NCI-H460 (cell line): ENCODE measurements at places on chromosomes 7 and 10. TPM values are rescaled to one million over a fixed set of nuclear protein-coding genes. Genes with fewer than 3 reads are reported as not detected.

- DNase-seq: no peak
These were observed at the start of gene COL1A2 for GRCh38 chr7:94394437-94395140. Gene COL1A2 (plus strand): TSS chr7:94394895. CDS start chr7:94395032, 137 bp downstream.

GRCh38 chr10:122853665-122854313, 8.1 kb upstream of the CUZD1 start:
- DNase-seq: no peak

The PLXNA4 gene
- 0.02 TPM in 1 of 2 replicates, not detected in the other for total RNA-seq

DNA sequence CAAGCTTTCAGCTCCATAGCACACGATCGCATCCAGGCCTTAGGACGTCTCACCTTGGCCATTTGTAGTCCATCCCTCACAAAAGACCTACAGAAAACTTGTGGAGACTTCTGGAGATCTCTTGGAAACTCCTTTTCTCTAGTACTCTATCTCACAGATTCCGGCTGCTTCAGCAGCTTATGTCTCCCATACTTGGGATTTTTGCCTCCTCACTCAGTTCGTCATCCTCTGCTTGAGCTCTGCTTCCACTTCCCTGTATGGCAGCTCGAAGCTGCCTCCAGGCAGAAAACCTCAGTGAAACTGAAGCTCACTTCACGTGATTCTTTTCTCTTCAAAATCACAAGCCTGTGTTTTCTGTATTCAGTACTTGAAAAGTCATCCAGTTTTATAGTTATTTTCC, 178.7 kb upstream of the GDF10 start:
- DNase-seq: no peak

GRCh38 chr7:47100148-47100816, 481.6 kb downstream of the TNS3 start:
- DNase-seq: no peak

- DNase-seq: no peak
These were observed 17.6 kb upstream of the FAM221A start for GRCh38 chr7:23662124-23662983.

DNA sequence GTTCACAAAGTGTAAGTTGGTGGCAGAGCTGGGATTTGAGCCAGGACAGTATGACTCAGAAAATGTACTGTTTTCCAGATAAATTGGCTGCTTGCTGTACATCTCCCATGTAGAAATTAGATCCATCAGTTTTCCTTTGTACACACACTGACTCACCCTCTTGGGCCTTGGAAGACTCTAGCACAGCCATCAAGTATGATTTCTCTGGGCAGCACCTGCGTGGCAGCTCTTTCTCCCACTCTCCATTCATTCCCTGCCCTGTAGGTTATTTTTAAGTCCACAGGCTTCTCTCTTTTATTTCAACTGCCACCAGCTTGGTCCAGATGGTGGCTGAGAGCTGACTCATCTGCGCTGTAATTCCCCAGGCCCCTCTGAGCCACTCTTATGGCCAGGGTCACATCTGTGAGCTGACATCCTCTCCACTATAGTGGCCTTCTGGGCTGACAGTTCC, 28.3 kb upstream of the SDK1 start:
- DNase-seq: no peak

The CLDN4 gene
- total RNA-seq: 24.9 and 25.3 TPM in 2 replicates

The EIF5AL1 gene
- total RNA-seq: 0.30 and 0.40 TPM in 2 replicates

DNA sequence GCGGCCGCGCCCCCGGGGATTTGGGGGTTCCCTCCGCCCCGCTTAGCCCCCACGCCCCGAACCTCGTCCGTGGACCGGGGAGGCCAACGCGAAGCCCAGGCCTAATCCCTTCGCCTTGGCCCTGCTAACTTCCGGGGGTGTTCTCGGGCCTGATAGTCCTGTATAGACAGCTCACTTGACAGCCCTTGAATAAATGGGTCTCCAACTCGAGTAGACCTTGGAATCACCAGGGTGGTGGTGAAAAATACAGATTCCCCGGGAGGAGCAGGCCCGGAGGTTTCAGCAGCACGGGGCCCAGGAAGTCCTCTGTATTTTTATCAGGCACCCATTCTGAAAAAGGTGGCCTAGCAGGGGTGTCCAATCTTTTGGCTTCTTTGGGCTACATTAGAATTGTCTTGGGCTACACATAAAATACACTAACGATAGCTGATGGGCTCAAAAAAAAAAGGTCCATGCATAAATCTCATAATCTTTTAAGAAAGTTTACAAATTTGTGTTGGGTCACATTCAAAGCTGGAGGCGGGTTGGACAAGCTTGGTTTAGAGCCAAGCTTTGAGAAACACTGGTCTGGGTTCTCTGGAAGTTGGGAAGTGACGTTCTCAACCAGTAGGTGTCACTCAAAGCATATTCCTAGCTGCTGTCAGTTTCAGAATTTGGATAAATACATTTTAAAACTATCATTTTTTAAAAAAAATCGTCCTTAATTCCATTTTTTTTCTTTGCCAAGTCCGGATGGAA, 221.7 kb downstream of the PHTF2 start:
- peak; percentile 70 for DNase-seq

DNA sequence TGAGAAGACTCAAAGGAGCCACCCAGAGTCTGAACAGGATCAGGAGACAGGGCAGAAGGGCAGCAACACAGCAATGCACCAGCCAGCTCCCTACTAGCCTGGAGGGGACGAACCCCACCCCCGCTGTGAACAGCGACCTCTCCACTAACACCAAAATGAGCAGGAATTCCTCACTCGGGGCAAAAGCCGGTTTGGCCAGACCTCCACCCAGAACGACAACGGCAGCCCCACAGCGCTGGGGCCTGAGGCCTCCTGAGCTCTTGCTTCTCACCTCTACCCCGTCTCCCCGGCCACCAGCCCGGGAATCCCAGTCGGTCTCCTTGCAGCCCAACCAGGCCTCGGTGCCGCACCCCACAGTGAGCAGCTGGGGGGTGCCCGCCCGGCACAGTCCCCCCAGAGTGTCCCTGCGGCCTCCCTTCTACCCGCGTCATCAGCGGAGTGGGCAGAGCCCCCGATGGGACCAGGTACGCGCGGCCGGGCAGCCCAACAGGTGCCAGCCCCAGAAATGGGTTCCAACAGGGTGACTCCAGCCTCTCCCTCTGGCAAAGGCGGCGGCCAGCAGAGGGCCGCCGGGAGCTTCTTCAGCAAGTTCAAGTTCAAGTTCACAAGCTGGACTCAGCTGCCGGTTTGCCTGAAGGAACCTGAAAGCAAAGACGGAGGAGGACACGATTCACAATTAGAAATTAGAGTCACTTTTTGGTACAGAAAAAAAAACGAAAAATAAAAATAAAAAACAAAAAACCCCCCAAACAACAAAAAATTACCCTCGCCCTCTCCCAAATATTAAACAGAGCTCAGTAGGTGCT, 129.0 kb downstream of the MARCHF5 start:
- no peak for DNase-seq

- DNase-seq: no peak
These were observed 27.5 kb downstream of the SH2B2 start for GRCh38 chr7:102313997-102314780.

The AASS gene
- 2.5 and 3.8 TPM in 2 replicates for total RNA-seq

GRCh38 chr7:44058759-44059218, 6.6 kb downstream of the PGAM2 start:
- DNase-seq: no peak

The ZNF117 gene
- 1.8 and 1.9 TPM in 2 replicates for total RNA-seq

The GHRHR gene
- total RNA-seq: not detected in 2 replicates

GRCh38 chr7:46565253-46566096, 644.4 kb upstream of the IGFBP3 start:
- DNase-seq: no peak

The MICALL2 gene
- 3.7 and 9.6 TPM in 2 replicates for total RNA-seq

The GPR37 gene
- total RNA-seq: 3.8 and 4.4 TPM in 2 replicates

The WAC gene
- total RNA-seq: 112 and 115 TPM in 2 replicates

DNA sequence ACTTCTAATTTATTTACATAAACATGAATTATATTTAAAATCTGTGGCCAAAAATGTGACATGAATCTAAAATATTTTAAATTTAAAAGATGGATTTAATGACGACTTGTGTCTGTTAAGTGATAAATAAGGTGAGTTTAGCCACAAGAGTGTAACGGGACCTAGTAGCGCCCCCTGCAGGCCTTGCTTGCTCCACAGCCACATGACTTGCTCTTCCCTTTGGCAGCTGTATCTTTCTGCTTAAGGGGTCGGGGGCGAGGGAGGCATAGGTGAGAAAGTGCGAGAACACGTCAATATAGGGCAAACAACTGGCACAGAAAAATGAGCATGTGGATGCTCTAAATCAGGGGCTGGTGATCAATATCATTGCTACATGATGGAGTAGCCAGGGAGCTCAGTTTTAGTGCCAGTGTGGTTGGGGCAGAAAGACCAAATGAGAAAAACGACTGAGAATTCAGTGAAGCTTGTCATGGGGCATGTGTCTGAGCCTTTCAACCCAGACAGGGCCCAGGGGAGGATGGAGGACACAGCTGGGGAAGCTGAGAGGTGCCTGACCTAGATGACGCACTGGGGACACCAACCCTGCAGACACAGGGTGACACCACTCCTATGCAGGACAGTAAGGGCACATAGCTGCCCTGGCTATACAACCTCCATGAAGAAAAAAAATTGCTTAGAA, 49.8 kb downstream of the PAXIP1 start:
- DNase-seq: peak; percentile 58

GRCh38 chr7:25846722-25847121, 305.3 kb upstream of the NFE2L3 start:
- no peak for DNase-seq

DNA sequence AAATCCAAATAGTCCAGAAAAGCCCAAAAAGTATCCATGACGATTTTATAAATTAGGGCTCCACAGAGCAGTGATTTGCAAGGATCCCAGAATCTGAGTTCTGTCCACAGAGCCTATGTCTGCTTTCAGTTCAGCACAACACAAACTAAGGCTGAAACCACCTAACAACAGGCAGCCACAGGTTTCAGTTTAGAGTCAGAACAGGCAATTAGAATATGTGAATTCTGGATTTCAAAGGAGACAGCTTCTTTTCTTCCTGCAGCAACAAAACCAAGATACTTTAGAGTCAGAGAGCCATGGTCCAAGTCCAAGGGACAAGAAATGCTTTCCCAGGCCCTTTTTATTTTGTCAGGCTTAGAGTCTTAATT, 23.6 kb downstream of the IFIT3 start:
- DNase-seq: no peak

GRCh38 chr7:135768467-135768866, 19.9 kb upstream of the FAM180A start:
- no peak for DNase-seq

DNA sequence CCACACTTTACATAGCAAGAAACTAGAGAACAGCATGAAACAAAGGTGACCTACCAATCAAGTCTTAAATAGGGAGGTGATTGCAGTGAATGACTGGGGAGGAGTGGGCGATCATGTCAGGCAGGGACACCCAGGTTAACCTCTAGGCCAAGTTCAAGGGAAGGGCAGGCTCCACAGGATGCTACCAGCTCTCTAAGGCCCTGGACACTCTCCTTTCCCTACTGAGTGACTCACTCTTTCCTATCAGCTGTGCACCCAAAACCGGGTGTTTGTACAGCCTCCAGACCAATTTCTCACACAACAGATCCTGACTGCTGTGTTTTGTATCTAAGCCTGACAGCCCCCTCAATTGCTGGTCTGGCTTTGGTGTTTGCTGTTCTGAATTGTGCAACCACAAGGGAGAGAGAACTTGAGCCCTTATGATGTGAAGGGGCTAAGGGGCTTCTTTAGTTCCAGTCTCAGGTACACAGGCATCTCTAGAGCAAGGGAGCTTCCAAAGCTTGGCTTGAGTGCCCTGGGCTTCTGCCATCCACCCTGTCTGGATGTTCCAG, 107.8 kb downstream of the TBXAS1 start:
- no peak for DNase-seq

The FFAR4 gene
- not detected in 2 replicates for total RNA-seq

GRCh38 chr10:623477-624311, 65.8 kb downstream of the DIP2C start:
- no peak for DNase-seq

DNA sequence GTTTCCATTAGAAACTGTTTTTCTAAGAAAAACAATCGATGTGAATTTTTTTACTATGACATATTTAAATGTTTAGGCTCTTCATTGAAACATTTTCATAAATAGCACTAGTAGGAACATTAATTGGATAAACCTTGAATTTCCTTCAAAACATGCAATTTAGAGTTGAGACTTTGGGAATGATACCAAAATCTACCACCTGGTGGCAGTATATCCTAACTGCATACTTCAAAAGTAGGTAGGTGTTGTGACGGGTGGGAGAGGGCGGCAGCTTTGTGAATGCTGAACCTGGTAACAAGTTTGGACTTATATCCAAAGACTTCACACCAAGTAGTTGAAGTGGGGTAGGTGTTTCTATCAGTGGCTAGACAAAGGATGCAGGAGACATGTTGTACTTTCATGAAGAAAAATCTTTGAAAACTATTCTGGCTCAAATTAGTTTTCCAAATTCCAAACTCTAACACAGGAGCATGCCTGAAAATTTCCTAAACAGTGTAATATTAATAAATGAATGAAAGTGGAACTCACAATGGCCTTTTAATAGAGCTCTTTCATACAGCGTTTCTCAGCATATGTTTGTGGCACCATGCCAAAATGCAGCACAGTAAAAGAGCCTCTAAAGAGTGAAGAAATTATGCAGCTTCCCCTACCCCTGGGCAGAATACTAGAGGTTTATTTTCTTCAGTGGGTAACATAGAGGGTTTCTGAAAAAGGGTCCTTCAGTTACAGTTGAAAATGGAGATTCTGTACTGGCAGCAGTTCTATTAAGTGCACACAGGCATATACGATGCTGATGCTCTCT, 201.0 kb upstream of the TPK1 start:
- DNase-seq: peak; percentile 47

The EMX2 gene
- total RNA-seq: not detected in 2 replicates

GRCh38 chr10:96243296-96243695, 28.1 kb downstream of the BLNK start:
- no peak for DNase-seq

The SPRN gene
- total RNA-seq: not detected in 2 replicates

The OR2A5 gene
- total RNA-seq: not detected in 2 replicates

DNA sequence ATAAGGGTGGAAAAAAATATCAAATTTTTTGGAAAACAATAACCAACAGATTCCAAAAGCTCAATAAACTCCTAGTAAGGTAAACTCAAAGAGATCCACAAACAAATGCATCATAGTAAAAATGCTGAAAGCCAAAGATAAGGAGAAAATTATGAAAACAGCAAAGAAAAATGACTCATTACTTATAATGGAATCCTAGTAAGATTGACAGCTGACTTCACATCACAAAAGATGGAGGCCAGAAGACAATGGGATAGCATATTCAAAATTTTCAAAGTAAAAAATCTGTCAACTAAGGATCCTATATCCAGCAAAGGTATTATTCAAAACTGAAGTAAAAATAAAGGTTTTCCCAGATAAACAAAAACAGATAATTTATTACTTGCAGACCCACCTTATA, 183.4 kb upstream of the VIPR2 start:
- DNase-seq: no peak

- DNase-seq: no peak
These were observed 47.7 kb upstream of the LYZL1 start for GRCh38 chr10:29240986-29241660.

The ECHS1 gene
- 108 and 109 TPM in 2 replicates for total RNA-seq

The OLAH gene
- total RNA-seq: 0.40 and 1.5 TPM in 2 replicates

DNA sequence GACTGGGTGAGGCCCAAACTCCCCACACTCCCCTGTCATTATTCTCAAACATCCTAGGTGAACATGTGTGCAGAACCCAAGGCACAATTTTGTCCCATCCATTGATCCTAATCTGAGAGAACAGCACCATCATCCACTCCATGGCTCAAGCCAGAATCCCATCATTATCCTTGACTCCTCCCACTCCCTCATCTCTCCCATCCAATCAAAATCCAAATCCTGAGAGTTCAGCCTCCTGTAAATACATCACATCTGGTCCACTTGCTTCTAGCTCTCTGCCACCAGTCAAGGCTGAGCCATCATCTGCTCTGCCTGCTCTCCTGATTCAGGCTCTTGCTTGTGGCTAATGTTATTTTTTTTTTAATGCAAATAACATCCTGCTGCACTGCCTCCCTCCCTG, 75.9 kb upstream of the SLF2 start:
- DNase-seq: no peak

The NOS3 gene
- 0.30 and 0.46 TPM in 2 replicates for total RNA-seq
